ENCODE measurements at places on chromosomes 1 and 21.

GRCh38 chr1:181949500-181949899 is 112.0 kb downstream of the ZNF648 start:
- no peak for DNase-seq

- DNase-seq = no peak
Measured at GRCh38 chr1:20492751-20493150, 6.7 kb upstream of the CAMK2N1 start.

DNA sequence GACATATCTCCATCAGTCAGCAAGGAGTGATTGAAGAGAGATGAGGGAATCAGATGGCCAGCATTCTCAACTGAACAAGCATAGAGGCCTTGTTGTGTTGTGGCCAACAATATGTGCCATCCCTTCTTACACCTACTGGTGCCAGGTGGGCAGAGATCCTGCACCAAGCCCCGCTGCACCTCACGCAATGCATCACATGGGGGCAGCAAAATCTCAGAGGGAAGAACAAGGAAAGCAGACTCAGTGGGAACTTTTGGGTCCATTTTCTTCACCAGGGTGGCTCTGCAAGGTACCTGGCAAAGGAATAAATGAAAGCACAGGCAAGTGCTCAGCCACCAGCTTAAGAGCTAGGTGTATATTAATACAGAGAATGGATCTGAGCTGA is 33.2 kb downstream of the HSD3B2 start:
- no peak for DNase-seq

- no peak for DNase-seq
Measured at GRCh38 chr1:228402641-228403025, 4.0 kb downstream of the TRIM11 start.

DNA sequence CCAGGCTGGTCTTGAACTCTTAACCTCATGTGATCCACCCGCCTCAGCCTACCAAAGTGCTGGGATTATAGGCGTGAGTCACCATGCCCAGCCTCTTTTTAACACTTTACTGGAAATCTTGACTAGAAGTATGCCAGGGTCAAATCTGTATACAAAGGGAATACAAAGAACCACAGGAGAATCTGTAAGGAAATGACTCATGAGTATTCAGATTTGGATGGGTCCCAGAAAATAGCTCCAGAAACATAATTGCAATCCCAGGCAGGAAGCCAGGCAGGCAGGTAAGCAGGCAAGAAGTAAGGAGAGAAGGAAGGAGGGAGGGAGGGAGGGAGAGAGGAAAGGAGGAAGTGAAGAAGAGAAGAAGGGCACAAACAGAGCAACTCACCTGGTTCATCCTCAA is 22.8 kb upstream of the TIAM1 start:
- no peak for DNase-seq

DNA sequence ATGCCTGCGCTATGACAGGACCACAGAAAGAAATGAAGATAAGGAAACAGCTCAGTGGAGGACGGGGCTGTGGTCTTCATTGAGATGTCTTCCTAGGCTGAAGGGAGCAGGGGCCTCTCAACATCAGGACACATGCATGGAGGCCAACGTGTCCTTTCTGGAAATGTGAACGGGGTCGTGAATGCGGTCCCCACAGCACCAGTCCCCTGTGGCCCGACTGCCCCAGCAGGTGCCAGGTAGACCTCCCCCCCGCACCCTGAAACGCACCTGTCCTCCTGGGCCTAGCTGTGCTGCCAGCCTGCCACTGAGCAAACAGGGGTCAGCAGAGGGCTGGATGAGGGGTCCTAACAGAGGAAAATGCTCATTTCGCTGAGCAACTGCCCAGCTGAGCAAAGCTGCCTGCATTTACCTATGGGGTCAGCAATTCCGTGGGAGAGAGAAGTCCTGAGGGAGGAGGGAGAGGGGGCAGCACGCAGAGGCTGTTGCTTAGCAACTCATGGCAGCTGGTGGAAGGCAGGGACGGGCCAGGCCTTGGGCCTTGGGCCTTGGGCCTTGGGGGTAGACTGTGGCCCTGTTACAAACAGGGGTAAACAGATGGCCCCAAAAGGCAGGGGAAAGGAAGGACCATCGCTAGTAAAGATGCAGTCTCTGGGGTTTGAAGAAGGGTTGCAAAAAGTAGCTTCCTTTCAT is 77.4 kb downstream of the NPHP4 start:
- DNase-seq = no peak

GRCh38 chr1:58584082-58584895 is 7.2 kb upstream of the TACSTD2 start:
- no peak for DNase-seq

DNA sequence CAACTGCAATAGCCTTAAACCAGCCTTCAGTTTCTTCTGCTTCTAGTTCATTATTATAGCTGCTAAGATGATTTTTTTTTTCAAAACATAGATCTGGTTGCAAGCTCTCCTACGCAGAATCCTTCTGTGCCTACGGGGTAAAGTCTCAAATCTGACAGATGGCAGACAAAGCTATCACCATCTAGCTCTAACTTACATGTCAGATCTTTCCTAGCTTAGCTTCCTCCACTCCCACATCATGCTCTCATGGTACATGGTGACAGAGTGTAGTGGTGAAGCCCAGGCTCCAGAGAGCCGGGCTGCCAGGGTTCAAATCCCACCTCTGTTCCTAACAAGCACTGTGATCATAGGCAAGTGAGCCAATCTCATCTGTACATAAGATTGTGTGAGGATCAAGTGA is 24.2 kb upstream of the GUCA2B start:
- DNase-seq = no peak

DNA sequence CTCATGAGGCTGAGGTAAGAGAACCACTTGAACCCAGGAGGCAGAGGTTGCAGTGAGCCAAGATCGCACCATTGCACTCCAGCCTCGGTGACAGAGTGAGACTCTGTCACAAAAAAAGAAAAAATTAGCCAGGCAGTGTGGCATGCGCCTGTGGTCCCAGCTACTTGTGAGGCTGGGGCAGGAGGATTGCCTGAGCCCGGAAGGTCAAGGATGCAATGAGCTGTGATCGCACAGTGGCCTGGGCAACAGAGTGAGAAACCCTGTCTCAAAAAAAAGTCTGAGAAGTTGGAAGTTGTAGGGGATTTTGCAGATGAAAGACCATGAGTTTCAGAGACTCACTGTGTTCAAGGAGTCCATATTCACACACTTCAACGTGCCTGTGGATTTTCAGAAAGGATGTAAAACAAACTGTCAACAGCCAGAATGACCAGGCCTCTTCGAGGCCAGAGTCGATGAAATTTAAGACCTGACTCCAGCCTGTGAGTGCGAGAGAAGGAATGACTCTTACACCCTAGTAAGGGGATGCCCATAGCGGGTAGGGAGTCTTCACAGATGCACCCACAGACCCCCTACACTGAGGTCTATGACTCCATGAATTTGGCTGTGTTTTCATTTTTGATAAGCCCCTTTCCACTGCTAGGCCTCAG is 2.2 kb downstream of the S100A13 start:
- DNase-seq = no peak

GRCh38 chr1:92755541-92756461 is 29.1 kb downstream of the EVI5 start:
- DNase-seq = no peak

- DNase-seq = no peak
Measured at GRCh38 chr1:31663622-31664452, 19.2 kb upstream of the PEF1 start.

- no peak for DNase-seq
Measured at GRCh38 chr21:44051462-44051941, 39.4 kb downstream of the TRAPPC10 start.

- DNase-seq = no peak
Measured at GRCh38 chr1:42085596-42085995, 67.6 kb upstream of the GUCA2B start.

- no peak for DNase-seq
Measured at GRCh38 chr1:177890479-177890878, 79.4 kb downstream of the SEC16B start.

DNA sequence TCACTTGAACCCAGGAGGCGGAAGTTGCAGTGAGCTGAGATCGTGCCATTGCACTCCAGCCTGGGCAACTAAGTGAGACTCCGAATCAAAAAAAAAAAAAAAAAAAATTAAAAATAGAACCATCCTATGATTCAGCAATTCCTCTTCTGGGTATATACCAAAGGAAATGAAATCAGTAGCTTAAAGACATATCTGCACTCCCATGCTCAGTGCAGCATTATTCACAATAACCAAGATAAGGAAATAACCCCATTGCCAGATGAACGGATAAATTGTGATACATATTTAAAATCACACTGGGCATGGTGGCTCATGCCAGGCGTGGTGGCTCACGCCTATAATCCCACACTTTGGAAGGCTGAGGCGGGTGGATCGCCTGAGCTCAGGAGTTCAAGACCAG is 23.8 kb downstream of the ALDH9A1 start:
- DNase-seq = no peak

DNA sequence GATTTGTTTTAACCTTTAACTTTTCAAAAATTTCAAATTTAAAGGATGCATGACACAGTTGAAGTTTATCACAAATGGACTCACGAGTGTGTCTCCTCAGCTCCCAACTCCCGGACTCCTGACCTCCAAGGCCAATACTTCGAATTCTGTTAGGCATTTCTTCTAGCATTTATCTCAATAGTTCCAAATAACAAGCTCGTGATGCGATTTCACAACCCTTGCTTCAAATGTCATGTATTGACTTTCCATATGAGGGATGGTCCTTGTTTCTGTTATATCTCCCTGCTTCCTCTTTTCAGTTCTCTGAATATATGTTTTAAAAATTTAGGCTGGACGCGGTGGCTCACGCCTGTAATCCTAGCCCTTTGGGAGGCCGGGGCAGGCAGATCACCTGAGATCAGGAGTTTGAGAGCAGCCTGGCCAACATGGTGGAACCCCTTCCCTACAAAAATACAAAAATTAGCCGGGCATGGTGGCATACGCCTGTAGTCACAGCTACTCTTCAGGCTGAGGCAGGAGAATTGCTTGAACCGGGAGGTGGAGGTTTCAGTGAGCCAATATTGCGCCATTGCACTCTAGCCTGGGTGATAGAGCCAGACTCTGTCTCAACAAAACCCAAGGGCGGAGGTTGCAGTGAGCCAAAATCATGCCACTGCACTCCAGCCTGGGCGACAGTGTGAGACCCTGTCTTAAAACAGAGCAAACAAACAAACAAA is 52.0 kb upstream of the TINAGL1 start:
- no peak for DNase-seq

DNA sequence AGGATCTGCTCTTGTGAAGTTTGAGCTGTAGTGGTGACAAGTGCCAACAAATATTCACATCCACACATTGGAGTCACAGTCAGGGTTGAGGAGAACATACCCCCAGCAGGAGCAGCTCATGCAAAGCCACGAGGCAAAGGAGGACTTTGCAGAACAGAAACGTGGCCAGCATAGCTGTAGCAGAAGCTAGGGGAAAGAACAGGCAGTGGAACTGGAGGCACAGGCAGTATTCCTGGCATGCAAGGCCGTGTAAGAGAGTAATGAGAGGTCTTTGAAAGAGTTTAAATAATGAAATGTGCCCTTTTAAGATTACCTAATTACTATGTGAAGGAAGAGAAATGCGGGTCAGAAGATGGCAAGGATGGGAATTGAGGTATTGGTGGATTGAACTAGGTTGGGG is 40.9 kb upstream of the IKBKE start:
- no peak for DNase-seq

DNA sequence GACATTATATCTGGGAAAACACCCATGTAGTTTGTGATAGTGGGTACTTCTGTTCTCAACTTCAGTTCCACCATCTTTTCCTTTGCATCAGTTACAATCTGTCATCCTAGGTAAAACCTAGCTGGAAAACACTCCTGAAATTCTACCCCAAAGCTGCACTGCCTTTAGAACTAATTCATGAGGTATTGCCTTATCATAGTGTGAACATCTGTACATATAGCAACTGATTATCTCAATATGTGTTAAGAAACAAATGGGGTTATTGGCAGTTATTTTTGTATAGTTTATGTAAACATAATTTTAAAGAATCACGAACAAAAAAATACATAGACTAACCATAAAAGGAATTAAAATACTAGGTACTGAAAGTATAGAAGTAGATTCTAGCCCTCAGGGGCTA is 6.4 kb upstream of the NEK7 start:
- no peak for DNase-seq

Data from stimulated activated CD4-positive, alpha-beta T cell treated with anti-CD3 and anti-CD28 coated beads, Interleukin-12 subunit alpha, Interleukin-12 subunit beta, amount 100 ng/mL, for 24 hours (primary cell).